CD14-positive monocyte (primary cell): ENCODE measurements at places on chromosomes 13 and 19.

DNA sequence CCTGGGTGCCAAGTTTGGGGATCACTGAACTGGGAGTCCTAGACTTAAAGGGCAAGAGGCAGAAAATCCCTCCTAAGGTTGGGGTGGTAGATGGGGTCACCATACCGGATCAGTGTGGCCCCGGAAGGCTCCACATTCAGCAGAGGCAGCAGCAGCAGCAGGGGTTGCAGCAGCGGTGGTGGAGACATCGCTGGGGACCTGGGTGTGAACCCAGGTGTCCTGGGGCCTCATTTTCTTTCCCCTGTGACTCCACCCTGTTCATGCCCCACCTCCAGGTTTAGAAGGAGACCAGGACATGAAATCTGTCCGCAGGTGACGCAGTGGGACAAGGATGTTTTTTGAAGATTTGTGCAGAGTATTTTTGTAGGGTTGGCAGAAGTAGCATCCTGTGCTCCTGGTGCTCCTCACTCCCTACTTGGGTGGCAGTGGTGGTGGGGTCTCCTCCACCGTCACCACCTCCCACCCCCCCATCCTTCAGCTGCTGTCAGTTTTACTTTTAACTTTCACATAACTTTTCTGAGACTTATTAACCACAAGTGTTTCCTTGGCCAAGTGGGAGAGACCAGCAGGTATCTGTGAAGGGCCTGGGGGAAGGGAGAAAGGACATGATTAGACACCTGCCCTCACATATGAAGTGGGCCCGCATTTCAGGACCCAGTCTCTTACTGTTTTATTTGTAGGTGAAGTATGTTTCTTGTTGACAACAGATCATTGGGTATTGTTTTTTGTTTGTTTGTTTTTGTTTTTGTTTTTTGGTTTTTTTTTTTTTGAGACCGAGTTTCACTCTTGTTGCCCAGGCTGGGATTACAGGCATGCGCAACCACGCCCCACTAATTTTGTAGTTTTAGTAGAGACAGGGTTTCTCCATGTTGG is at the start of gene NAPSA:
TSS of gene NAPSA (minus strand) at position 206 of the 873 bp plus-strand sequence. CDS start at position 188, 18 bp downstream.
- peaks cover 20% of the 10 kb centered on the region for H3K4me1 ChIP-seq
- no peaks in the 10 kb centered on the region for H3K27me3 ChIP-seq
- H3K36me3 ChIP-seq = no peaks in the 10 kb centered on the region
- H3K4me3 ChIP-seq = no peak within 1 kb of the TSS
- no peak for DNase-seq

DNA sequence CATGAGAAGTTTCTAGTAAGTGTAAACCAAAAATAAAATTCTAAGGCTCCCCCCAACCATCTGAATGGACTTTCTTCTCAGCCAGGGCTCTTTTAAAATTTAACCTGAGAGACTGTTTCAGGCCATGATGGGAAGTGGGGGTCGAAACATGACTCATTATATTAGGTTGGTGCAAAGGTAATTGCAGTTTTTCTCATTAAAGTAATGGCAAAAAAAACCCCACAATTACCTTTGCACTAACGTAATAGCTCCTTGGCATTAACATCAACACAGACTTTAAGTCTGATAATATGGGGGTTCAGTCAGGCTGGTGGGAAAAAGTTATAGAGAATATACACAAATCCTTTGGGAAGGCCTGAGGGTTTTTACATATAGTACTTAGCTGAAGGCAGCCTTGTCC is 9.4 kb upstream of the SPART start:
- no peaks in the 10 kb centered on the region for H3K4me1 ChIP-seq
- no peak overlapping the region for H3K4me3 ChIP-seq
- H3K36me3 ChIP-seq = no peaks in the 10 kb centered on the region

DNA sequence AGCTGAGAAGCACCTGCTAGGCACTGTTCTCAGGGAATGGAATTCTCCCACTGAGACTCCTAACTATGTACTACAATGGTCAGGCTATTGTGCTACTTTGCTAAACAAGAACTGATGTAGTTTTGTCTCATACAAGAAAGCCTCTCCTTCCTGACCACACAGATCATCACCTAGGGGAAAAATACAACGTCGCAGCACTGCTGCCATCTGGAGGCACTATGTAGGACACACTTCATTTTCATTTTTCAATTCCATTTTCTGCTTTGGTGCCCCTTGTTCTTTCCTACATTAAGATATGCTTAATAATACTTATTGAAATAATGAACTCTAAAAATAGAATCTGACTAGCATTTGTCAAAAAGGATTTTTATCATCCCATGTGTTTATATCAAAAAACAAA is 21.1 kb downstream of the PROSER1 start:
- no peaks in the 10 kb centered on the region for H3K4me1 ChIP-seq
- H3K27me3 ChIP-seq = no peaks in the 10 kb centered on the region
- H3K36me3 ChIP-seq = peaks cover 96% of the 10 kb centered on the region
- no peak overlapping the region for H3K4me3 ChIP-seq
- DNase-seq = no peak

- no peak for DNase-seq
- no peak overlapping the region for H3K27ac ChIP-seq
- H3K4me3 ChIP-seq = no peak overlapping the region
- no peaks in the 10 kb centered on the region for H3K36me3 ChIP-seq
- H3K27me3 ChIP-seq = no peaks in the 10 kb centered on the region
- H3K4me1 ChIP-seq = no peaks in the 10 kb centered on the region
Observed at GRCh38 chr13:113034451-113035212, 65.6 kb downstream of the MCF2L start.

DNA sequence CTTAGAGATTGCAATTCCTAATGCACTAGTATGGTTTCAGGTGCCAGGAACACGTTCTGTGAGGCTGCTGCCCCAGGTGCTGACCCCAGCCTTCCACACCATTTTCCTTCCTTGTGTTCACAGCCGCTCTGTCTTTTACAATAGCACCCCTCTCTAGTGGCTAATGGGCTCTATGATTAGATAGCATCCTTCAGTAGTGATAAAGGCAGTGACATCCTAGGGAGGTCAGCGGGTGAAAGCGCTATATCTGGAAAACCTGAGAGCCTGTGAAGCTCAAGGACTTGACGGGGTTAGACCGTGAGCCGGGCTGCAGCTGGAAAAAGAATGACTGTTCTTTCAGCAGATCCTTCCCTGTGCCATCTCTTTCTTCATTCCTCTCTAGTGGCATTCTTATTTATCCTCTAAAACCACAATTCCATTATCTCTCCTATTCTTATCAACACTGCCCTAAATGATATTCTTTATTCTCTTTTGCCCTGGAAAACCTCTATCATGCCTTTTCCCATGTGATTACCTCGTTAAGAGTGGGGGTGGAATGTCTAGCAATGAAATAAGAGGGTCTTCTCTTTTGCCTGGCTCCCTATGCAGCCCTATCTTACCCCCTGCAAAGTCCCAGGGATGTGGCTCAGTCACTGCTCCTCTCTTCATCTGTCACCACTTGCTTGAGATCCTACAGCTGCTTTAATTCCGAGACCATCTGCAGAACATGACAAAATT is 21.8 kb downstream of the ALOX5AP start:
- no peak overlapping the region for H3K4me3 ChIP-seq
- no peaks in the 10 kb centered on the region for H3K4me1 ChIP-seq
- DNase-seq = no peak

DNA sequence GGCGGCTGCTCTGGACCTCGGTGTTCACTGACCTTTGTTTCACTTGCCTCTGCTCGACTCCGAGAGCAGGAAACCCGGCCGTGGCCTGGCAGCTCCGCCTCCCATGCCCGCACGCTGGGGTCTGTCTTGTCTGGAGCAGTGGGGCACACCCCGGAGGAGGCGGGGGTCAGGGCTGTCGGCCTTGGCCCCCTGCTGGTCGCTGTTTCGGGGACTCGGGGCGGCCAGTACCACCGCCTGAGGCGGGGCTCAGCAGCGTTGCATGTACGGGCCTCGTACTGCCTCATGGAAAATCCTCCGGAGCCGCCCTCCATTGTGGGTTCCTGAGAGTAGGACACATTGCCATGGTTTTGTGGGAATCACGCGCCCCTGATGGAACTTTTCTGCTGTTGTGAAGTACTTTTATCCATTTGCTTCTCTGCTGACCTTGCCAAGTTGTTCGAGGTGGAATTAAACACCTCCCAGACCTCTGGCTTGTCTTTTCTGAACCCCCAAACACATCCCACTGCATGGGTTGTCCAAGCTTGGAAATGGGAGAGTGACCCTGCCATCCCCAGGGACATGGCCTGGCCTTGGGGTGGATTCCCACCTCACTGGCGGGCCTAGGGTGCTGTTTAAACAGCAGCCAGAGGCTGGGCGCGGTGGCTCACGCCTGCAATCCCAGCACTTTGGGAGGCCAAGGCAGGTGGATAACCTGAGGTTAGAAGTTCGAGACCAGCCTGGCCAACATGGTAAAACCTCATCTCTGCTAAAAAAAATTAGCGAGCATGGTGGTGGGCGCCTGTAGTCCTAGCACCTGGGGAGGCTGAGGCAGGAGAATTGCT is 5.5 kb upstream of the NDUFS7 start:
- H3K36me3 ChIP-seq = peaks cover 13% of the 10 kb centered on the region
- no peak overlapping the region for H3K27ac ChIP-seq
- no peak overlapping the region for H3K4me3 ChIP-seq

DNA sequence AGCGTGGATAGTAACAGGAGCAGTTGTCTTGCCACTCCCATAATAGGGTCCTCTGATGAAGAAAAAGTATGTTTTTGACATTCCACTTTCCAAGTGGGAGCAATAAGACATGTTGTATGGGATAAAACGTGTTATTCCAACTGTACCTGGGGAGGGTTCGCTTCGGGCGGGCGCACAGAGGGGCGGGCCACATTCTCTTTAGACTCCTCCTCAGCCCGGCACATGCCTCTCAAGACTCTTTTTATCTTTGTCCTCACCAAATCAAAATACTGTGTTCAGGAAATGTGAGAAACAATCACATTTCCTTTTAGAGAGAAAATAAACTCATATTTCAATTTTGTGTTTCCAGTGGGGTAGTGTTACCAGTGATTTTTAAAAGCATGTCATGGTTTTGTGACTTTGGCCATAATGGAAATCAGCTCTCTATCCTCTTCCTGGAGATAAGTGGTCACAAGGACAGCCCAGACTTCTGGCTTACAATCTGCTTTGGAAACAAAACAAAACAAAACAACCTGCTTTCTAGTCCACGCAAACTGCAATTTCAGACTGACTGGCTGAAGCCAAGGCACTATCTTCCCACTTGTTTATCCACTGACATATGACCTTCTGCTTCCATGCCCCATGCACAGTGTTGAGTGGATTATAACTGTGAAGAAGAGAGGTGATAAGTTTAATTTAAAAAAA is 276.1 kb downstream of the NALCN start:
- no peak overlapping the region for H3K4me3 ChIP-seq
- no peaks in the 10 kb centered on the region for H3K4me1 ChIP-seq
- DNase-seq = no peak
- H3K36me3 ChIP-seq = no peaks in the 10 kb centered on the region
- no peaks in the 10 kb centered on the region for H3K27me3 ChIP-seq

DNA sequence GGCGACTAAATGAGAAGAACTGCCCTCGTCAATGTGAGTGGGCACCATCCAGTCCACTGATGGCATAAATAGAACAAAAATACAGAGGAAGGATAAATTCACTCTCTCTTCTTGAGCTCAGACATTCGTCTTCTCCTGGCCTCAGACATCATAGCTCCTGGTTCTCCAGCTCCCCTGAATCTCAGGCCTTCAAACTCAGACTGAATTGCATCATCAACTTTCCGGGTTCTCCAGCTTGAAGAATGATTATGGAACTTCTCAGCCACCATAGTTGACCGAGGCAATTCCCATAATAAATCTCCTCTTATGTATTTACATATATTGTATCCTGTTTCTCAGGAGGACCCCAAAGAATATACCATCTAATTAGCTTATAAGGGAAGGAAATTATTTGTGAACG is 55.0 kb upstream of the FNDC3A start:
- H3K27ac ChIP-seq = no peak overlapping the region
- DNase-seq = no peak
- H3K36me3 ChIP-seq = no peaks in the 10 kb centered on the region
- H3K27me3 ChIP-seq = no peaks in the 10 kb centered on the region
- no peaks in the 10 kb centered on the region for H3K4me1 ChIP-seq
- H3K4me3 ChIP-seq = no peak overlapping the region

- H3K36me3 ChIP-seq = no peaks in the 10 kb centered on the region
- peaks cover 14% of the 10 kb centered on the region for H3K4me1 ChIP-seq
- no peak for DNase-seq
- no peaks in the 10 kb centered on the region for H3K27me3 ChIP-seq
- no peak overlapping the region for H3K27ac ChIP-seq
Observed at GRCh38 chr19:30884146-30884812, 465.0 kb downstream of the TSHZ3 start.

- H3K27me3 ChIP-seq = no peaks in the 10 kb centered on the region
- no peak for DNase-seq
- no peaks in the 10 kb centered on the region for H3K4me1 ChIP-seq
- H3K27ac ChIP-seq = no peak overlapping the region
- H3K4me3 ChIP-seq = no peak overlapping the region
- peaks cover 92% of the 10 kb centered on the region for H3K36me3 ChIP-seq
Observed at GRCh38 chr19:11016631-11017030, 55.8 kb downstream of the SMARCA4 start.

DNA sequence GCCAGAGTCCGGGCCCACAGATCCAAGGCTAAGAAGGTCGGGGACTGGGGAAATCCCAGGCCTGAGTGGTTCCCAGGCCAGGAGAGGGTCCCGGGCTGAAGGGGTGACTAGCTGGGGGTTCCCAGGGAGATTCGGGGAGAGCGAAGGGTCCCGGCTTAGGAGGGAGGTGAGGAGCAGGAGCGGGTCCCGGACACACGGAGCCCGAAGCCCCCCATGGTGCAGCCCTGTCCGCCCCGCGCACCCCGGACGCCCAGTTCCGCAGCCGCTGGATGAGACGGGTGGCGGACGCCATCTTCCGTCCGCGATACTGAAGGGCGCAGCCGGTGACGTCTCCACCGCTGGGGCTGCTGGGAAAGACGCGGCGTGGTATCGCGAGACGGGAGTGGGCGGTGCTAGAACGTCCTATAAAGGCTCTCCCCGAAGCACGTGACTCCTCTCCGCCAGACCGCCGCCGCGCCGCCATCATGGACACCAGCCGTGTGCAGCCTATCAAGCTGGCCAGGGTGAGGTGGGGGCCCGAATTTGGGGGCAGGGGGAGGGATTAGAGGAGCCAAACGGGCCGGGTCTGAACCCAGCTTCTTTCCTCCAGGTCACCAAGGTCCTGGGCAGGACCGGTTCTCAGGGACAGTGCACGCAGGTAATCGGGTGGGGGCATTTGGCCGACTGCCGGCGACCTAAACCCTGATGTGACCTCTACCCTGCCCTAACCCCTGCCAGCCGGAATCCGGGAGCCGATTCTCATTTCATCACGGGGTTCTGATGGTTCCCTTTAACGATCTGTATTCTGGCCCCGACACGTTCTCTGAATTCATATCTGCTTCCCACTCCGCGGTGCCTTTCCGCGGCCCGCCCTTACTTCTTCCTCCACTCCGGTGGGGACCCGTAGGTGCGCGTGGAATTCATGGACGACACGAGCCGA is at the start of the genes NDUFA7 and RPS28:
TSS of gene NDUFA7 (minus strand) at position 309 of the 919 bp plus-strand sequence. CDS start at position 292, 17 bp downstream.
TSS of gene RPS28 (plus strand) at position 430 of the 919 bp plus-strand sequence. CDS start at position 465, 35 bp downstream.
- peak within 1 kb of the TSS; percentile 97 for H3K27ac ChIP-seq
- no peaks in the 10 kb centered on the region for H3K27me3 ChIP-seq
- H3K36me3 ChIP-seq = peaks cover 30% of the 10 kb centered on the region
- H3K4me3 ChIP-seq = peak within 1 kb of the TSS; percentile 100
- peaks cover 26% of the 10 kb centered on the region for H3K4me1 ChIP-seq

DNA sequence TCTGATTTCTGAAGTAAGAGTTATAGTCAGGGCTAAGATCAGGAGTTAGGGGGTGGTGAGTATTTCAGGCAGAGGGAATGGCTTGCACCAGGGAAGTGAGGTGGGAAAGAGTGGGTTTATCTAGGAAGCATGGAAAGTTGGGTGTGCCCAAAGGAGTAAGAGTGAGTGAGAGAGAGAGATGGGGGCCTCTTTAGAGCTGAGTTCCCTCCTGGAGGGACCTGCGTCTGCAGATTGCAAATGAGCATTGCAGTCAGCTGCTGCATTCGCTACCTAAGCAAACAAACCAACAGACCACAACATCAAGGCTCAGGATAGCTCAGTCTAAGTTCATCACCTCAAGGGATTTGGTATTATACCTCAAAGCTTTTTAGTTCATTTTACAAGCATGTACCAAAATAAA is 405.8 kb downstream of the FGF9 start:
- no peak for DNase-seq
- no peaks in the 10 kb centered on the region for H3K27me3 ChIP-seq
- no peaks in the 10 kb centered on the region for H3K36me3 ChIP-seq
- H3K27ac ChIP-seq = no peak overlapping the region
- no peak overlapping the region for H3K4me3 ChIP-seq
